ENCODE measurements at places on chromosomes 6 and 20.
A peak's percentile ranks its signal among the peaks of the same experiment; 100 is the strongest.

DNA sequence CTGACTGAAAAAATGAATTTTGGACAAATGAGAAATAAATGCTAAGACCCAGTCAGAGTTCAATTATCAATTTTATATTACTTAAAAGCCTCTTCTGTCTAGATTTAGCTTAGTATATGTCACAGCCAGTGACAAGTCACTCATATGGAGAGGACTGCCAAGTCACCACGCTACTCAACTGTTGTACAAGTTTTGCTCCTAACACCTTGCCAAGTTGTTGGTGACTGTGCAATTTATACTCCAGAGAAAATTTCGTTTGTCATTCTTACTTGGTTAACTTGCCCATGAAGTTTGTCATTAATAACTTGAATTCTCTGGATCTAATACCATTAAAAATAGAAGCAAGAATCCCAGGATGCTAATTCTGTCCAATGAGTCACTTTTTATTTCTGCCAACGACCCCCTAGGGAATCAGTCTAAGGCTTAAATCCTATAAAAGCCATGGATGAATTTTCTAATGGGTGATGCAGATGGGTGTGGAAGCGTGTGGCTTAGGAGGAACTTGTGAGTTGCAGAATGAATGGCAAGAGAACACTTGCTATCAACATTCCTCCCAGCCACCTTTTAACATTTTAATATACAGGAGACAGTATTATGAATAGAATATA lies 30.4 kb upstream of the FBXO30 start:
- DNase-seq: no peak

GRCh38 chr20:47272893-47273590 lies 83.5 kb downstream of the ZMYND8 start:
- peak; percentile 52 for DNase-seq

DNA sequence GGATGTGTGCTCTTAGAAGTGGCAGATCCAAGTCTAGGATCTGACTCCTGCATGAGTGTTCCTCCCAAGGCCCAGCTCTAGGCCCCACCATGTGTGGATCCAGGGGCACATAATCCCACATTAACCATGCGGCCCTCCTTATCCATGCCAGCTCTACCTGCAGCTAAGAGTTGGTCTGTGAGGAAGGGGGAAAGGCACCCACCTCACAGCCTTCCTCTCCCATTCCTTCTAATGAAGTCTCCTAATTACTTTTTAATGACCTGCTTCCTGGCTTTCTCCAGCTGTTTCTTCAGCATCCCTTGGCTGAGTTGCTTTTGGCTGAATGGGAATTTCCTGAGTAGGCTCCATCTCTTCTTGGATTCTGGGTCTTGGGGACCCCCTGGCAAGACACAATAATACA lies 52.2 kb downstream of the NPEPL1 start:
- DNase-seq: no peak

GRCh38 chr20:51327251-51327841 lies 215.2 kb downstream of the NFATC2 start:
- DNase-seq: no peak

DNA sequence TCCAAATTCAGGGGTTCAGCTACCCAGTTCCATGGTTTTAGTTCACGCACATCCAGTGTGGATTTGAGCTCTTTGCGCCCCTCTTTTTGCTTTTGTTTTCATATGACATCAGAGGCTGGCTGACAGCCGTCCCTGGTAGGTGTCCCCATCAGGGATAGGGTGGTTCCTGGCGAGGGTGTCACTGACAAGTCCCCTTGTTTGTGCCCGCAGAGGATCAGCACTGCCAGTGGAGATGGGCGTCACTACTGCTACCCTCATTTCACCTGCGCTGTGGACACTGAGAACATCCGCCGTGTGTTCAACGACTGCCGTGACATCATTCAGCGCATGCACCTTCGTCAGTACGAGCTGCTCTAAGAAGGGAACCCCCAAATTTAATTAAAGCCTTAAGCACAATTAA lies 58.0 kb downstream of the GNAS start:
- DNase-seq: no peak

DNA sequence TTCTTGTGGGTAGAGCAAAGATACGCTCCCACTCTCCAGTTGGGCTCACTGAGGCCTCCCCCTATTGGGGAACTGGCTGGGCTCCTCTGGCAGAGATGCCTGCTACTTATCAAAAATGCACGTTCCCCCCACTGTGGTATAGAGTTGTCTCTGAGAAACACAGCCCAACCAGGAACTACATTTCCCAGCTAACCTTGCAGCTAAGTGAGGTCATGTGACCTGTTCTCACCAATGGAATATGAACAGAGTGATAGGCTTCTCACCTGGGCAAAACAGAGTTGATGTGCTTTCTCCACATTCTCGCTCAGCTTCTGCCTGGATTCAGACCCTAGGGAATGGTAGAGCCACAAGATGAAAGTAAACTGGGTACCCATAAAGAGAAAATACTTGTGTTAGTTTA lies 49.1 kb upstream of the PTPRT start:
- DNase-seq: peak; percentile 33

- no peak for DNase-seq
Measured at GRCh38 chr6:57262901-57263694, 41.0 kb upstream of the RAB23 start.

DNA sequence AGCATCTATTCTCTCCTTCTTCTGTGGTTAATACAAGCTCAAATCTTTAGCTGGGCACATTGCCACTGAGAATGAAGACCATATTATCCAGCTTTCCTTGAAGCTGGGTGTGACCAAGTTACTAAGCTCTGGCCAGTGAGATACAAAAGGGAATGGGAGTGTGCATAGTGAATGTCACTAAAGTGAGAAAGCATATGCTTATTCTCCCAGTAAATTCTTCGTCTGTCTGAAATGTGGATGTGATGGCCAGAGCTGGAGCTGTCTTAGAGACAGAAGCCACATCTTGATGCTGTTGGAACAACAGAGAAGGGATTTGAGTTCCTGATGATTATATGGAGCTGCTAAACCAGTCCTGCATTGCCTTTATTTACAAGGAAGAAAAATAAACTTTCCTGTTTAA lies 60.1 kb downstream of the SESN1 start:
- DNase-seq: no peak

DNA sequence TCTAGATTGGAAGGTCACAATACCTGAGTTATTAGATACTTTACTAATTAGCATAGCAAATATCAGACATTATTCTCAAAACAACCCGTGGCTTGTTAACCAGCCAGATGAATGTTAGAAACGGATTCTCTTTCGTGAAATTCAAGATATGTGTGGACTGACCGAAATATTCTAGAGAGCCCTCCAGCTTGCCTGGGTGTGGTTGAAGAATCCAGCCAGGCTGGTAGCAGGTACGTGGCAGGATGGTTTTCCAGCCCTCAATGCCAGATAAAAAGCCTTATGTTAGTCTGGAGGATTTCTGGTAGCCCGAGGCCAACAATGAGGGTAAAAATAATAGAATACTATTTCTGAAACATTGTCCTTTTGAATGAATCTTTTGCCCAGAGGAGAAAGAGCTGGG lies 19.3 kb downstream of the ECT2L start:
- DNase-seq: no peak

DNA sequence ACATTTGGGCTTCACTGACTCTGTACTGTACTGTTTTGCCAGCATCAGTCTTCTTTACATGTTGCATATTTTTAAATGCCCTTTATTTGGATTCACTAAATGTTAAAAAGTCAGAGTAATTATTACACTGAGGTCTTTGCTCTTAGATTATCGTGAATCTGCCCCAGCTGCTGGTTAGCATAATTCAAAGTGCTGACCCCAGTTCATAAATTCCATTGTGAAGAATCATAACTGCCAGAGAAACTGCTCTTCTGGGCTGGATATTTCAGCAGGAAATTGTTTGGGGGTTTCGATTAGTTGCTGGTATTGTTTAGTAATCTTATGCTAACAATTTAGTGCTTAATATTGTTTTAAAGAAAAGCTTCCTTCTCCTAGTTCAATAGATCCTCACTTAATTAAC lies 682.1 kb upstream of the MAP3K7 start:
- DNase-seq: no peak

DNA sequence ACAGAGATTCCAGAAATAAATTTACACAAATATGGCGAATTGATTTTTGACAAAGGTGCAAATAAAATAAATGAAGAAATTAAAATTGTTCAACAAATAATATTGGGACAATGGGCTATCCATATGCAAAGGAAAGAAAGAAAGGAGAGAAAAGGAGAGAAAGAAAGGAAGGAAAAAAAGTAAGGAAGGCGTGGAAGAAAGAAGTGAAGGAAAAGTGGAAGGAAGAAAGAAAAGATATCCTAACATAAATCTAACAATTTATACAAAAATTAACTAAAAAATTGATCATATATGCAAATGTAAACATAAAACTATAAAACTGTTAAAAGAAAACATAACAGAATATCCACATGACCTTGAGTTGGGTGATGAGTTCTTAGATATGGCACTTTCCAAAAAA lies 78.7 kb upstream of the ZNF184 start:
- DNase-seq: no peak

DNA sequence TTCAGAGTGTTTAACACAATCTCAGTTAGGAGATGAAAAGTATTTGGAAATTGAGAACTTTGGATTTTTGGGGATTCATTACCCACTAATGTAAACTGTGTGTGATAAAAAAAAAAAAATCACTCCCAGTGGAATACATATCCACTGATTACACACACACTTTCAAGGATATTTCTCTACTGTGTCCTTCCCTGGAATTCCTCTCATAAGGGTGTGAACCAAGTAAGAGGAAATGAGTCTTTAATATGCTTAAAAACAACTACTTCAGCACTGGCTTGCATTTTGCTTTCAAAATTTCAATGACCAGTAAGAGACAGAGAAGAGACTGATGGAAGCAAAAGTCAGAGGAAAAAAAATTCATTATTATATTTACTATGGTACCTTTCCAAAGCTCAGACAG lies 24.5 kb upstream of the MYCT1 start:
- DNase-seq: no peak

DNA sequence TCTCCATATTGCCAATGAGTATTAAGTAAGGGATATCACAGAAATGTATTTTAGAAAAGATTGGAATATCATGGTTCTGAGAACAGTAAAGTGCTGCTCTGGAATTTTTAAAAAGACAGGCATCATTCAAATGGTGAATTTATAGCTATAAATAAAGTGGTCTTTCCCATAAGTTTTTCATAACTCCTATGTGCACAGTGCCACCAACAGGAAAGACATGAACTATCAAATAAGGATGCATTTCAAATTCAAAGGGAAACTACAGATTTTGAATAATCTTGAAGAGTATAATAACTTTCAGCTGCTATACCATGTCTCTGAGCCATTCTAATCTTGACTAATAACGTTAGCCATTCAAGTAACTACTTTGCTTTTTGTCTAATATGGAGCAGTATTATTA lies 456.8 kb upstream of the GJE1 start:
- DNase-seq: peak; percentile 18

DNA sequence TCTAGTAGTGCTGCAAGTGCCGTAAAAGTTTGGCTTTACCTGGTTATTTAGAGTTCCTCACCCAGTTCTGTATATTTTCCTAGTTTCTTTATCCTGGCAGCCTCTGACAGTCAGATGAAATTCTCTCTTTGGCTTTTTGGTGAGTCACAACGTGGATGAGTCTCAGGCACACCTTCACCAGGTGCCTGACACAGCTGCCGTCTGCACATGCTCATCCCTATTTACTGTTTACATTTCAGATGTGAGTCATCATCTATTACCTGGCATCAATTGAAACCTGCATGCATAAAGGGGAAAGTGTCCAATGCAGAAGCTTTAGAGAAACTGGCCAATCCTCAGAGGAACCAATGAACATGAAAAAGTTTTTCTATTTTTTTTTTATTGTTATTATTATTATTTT lies 33.3 kb upstream of the ADGRF4 start:
- DNase-seq: peak; percentile 31

- no peak for DNase-seq
Measured at GRCh38 chr20:15359056-15359455, 1021.6 kb upstream of the FLRT3 start.

DNA sequence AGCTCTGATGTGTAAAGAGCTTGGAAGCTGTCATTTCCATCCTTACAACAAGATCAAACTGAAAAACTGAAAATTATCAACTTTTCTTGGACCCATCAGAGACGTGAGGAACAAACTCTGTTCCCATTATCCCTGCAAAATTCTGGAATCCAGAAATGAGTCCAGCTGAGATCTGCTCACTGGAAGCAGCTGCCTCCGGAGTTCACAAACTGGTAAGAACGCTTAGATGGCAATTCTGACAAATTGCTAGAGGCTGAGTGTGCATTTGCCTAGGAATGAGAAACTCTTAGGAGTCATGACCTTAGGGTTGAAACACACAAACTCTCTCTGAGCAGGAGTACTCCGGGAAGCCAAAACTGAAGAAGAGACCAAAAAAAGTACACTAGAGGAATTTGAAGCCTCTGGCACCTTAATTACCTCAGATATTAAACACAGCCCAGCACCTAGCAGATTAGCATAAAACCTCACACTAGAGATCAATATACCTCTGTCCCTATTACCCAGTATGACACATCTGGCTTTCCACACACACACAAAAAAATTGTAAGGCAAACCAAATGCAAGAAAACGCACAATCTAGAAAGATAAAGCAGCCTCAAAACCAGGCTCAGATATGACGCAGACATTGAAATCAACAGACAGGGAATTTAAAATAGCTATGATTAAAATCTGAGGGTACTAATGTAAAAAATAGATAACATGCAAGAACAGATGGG lies 233.5 kb upstream of the SGK1 start:
- no peak for DNase-seq

DNA sequence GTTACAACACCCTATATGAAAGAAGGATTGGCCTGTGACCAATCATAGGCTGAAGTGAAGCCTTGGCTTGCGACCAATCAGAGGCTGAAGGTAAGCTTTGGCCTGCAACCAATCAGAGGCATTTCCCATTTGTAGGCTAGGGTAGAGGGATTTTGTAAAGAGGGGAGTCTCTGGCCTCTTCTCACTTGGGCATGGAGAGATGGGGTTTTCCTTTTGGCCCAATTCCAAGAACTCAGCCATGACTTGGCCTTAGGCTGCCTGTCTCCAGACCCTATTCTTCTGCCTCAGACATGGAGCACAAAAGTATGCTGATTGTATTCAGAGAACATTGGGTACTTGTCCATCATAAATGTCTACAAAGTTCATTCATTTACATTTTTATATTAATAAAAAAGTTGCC lies 308.3 kb downstream of the UTRN start:
- DNase-seq: no peak

DNA sequence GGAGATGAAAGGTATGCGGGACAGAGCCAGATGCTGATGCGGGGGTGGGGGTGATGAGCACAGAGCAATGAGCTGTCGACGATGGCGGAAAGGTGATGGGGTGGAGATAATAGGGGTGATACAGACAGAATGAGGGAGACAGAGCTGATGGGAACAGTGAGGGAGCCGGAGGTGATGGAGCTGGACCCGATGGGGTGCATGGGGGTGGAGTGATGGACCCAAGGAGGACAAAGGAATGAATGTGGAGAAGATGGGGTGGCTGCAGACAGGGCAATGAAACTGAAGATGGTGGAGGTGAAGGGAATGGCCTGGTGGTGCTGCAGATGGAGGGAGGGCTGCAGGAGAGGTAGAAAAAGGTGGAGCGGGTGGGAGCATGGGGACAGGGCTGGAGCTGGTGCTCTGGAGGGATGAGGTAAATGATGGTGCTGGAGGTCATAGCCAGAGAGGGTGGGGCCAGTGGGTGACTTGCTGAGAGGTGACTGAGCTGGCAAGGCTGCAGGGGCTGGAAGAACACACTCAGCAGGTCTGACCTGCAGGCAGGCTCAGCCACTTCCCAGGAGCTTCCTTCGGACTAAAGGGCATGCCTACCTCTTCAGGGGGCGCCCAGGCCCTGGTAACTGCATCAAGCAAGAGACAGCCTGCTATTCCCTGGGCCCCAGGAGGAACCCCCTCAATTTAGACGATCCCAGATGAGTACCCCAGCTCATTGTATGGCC lies 6.0 kb upstream of the FOXS1 start:
- no peak for DNase-seq

GRCh38 chr6:109595998-109596397 lies 95.0 kb downstream of the AK9 start:
- peak; percentile 18 for DNase-seq
